SW480 (cell line): ENCODE measurements at places on chromosomes 3 and 15.
A peak's percentile ranks its signal among the peaks of the same experiment; 100 is the strongest.

DNA sequence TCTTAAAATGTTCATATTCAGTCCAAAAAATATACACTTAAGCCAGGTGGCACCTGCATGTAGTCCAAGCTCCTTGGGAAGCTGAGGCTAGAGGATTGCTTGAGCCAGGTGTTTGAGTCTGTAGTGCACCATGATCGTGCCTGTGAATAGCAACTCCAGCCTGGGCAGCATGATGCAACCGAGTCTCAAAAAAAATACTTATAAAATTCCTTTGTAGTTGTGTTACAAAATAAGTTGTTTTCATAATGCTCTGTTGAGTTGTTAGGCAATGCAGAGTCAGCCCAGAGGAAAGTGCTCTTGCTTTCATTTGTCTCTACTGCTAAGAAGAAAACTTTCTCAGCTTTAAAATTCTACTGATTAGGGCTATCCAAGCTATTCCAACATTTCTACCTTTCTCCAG lies 442.8 kb upstream of the ARRDC4 start:
- DNase-seq, result no peak

DNA sequence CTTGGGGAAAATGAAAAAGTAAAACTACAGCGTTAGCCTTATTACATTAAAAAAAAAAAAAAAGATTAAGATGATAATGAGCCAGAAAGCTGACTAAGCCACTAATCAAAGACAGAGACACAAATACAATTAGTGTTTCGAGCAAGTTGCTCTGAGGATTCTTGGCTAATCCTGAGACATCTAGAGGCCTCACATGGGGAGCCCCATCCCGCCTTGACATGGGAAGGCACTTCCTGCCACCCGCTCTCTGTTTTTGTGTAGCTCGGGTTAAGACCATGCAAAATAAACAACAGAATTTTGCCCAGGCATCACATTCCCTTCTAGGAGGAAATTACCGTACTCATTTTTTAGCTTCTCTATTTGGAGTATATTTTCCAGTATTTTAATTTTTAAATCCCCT lies 15.3 kb downstream of the HESX1 start:
- DNase-seq, result no peak

- DNase-seq, result no peak
Observed at GRCh38 chr15:36826948-36827347, 247.5 kb downstream of the CDIN1 start.

- no peak for DNase-seq
Observed at GRCh38 chr3:30141178-30141581, 465.2 kb upstream of the TGFBR2 start.

DNA sequence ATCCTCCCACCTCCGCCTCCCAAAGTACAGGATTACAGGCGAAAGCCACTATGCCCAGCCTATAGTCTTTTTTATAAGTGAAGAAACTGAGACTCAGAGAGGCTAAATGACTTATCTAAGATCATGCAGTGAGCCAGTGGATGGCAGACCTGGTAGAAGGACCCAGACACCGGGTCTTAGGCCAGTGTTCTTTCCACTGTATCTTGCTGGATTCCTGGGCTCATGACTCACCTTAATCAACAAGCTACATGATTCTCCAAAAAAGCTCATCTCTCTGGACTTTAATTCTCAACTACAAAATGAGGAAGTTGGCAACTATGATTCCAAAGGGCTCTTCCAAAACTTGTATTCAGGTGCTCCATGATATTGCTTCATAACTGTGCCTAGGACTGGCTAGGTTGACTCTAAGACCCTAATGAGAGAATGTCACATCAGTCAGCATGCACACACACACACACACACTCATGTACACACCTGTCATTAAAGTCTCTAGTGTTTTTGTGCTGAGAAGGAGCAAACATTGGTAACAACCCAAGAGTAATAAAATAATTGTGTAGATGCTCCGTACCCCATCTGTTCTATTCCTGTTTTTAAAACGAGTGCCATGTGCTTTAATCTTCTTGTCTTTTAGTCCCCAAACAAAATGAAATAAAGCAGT lies 89.7 kb upstream of the SLC4A7 start:
- DNase-seq, result no peak

GRCh38 chr3:131326307-131326706 lies 55.3 kb upstream of the NUDT16 start:
- peak; percentile 29 for DNase-seq

DNA sequence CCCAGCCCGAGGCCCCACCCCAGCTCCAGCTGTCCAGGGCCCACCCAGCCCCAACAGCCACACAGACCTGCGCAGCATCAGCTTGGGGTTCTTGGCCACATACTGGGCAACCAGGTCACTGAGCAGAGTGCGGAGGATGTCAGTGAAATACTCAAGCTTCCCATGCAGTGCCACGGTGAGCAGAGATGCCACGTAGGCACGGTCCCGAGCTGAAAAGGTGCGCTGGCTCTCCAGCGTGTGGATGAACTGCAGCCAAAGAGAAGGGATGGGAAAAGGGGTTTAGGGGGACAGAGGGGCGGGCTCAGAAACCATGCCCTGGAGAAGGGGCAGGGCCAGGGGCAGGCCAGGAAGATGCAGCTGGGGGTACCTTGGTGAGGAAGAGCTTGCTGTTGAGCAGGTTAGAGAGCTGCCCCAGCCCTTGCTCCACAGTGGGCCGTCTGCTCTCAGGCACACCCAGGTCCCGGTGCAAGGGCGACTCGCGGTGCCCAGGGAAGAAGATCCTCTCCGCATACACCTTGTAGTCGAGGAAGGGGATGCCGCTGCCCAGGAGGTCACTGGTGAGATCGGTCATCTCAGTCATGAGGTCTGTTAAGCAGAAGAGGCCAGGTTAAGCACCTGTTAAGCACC lies 17.4 kb downstream of the PLXNB1 start:
- no peak for DNase-seq

- DNase-seq, result no peak
Observed at GRCh38 chr15:57150066-57150865, 226.0 kb upstream of the CGNL1 start.

DNA sequence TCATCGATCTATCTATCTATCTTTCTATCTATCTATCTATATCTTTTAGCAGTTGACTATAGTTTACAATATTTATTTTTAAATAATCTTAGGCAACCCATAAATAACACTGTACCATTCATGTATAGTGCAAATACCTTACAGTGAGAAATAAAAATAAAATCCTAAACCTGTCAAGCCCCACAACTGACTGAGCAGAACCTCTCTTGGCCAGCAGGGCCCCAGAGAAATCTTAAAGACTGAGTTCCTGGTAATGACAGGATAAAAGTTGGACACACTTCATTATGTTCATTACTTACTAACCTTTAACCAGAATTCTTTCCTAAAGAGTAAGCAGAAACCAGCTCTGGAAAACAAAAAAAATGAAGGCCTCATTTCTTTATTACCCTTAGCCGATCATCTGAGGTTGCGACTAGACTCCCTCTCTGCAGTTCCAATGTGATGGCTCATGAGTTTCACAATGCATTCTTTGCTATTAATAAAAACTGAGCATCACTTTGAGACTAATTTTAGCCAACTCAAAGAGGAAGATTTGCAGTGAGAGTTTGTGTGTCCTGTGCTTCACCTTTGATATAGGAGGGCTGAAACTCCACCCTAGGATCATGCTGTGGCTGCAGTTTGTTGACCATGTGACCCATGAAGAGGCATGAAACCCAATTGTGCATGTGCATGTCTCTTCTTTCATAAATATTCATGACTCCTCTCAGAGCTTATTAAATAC lies 1072.0 kb downstream of the NSUN3 start:
- DNase-seq, result no peak

GRCh38 chr15:56891852-56892440 lies 26.5 kb upstream of the TCF12 start:
- DNase-seq, result no peak

DNA sequence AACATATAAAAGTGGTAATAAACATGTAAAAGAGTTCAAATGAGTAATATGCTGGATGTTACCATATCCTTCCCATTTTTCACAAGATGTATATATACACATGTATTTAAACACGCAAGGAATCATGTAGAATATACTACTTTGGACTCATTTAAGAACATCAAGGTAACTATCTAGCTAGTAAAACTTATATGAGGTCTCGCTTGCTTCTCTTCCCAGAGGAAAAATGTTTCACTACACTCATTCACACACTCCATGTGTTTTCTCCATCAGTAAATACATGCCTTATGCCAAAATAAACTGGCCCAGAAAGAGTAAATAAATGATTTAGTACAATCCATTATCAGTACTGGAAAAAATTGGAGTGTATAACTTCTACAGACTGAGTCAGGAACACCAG lies 229.2 kb upstream of the MME start:
- DNase-seq, result no peak

DNA sequence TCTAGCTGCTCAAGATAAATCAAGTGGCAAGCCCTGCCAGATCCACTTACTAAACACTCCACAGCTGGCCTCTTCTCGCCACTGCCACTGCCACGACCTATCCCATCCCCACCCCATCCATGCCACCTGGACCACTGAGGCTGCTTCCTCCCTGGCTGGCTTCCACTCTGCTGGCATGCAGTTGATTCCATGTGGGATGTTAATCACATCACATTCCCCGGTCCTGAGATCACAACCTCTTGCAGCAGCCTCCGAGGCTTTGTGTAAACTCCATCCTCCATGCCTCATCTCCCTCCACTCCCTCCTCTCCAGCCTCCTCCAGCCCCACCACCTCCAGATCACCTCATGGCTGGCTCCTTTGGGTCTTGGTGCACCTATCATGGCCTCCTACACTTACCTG lies 7.7 kb downstream of the NCKIPSD start:
- DNase-seq, result no peak

DNA sequence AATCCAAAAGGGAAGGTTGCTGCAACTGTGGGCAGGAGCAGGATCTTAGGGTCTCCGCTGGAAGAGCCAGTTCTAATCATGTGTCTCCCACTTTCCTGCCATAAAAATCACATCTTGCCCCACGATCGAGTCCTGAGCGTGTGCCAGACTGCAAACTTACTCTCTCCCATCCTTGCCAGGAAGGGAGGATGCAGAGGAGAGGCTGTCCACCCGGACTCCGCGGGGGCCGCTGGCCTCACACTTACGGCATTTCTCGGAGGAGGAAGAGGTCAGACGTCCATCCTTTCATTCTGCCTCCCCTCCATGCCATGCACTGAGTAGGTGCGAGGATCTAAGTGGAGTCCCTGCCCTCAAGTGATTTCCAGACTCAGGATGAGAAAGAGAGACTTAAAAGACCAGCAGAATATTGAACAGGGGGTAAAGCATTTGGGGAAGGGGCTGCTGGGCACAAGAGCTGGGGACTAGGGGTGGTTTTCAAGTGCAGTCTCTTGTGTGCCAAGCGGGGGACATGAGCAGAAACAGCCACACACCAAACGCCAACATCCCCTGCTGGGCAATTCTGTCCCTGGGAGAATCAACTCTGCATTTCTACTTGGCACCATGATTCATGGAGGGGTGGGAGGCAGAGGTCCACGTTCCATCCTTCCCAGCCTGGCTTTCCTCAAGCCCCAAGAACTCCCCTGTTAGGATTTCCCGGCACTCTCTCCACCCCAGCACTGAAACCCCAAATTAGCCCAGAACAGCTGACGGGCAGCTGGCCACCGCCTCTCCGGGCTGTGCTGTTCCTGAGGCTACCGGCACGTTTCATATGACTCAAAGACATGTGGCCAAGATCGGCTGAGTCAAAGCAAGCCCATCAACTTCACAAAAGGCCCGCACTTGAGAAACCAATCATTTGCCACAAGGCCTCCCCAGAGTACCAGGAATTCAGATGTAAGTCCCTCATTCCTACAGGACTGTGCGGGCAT lies 11.6 kb downstream of the OXTR start:
- no peak for DNase-seq

DNA sequence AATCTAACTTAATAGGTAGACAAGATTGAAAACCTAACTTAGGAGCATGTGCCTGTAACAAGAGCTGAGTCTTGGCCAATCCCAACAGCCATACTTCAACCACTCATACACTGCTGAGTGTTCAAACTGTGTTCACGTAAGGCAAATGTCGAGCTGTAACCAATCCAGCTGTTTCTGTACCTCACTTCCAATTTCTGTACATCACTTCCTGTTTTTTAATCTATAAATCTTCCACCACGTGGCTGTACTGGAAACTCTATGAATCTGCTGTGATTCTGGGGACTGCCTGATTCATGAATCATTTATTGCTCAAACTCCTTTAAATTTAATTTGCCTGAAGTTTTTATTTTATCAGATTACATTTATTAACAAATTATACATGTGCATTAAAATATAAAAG lies 44.6 kb upstream of the NEDD4 start:
- no peak for DNase-seq

DNA sequence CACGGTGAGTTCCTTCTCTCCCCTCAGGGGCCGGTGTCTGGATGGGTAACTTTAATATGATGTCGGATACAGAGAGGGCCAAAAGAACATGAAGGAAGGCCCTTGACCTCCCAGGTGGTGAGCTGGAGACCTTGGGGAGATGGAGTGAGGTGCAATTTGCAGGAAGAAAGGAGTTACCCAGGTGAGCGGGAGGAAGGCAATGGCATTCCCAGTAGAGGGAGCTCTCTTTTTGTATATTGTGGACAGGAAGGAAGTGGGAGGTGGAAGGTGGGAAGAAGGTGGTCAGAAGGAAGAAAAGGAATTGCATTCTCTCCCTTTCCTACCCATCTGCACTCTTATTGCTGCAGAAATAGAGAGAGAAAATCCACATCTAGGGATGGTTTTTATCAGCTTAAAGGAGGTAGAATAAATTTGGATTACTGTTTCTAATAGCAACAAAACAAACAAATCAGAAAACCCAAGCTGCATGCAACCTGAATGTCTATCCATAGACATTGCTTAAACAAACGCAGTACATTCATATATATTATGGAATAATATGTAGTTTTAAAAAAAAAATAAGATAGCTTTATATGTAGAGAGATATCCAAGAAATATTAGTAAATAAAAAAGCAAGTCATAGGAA lies 169.0 kb upstream of the TSC22D2 start:
- DNase-seq, result peak; percentile 70

DNA sequence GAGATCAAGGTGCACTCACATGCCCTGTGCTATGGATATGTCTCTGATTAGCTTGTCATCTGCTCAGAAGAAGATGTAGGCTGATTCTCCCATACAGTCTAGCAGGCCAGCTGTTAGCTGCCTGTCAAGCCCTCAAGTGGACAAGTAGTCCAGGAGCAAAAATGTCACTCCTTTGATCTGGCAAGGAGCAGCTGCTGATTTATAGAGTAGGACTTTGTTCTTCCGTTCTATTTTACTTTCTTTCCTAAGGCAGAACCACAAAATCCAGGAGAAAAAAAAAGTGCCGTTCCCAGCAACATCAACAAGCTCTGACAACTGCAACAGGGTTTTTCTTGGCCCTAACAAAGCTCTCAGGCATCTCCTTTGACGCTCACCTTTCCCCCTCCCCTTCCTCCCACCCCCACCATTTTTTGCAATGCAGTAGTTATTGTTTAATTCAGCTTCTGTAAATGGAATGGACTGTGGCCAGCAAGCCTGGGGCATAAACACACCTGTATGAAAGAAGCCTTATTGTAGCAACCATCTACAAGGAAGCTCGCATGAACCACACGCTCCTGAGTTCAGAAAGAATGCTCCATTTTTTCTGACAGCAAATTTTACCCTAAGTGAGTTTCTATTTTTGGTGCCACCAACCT lies 196.3 kb downstream of the MEIS2 start:
- DNase-seq, result peak; percentile 54

DNA sequence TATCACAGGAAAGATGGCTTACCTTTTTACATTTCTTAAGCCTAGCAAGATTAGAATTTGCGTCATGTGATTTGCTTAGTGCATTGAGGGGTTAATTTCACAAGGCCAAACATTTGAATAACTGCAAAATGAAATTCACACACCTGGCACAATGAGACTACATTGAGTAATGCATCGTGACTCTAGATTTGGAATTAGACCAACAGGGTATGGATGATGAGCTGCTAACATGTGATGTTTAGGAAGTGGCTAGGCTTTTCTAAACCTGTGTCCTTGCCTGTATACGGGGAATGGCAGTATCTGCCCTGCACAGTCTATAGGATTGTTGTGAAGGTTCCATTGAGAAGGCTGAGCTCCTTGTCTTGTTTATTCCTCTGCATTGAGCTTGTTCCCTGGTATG lies 160.1 kb downstream of the MFSD1 start:
- DNase-seq, result no peak
